ENCODE measurements at places on chromosomes 5 and 9. TPM values are rescaled to one million over a fixed set of nuclear protein-coding genes. Genes with fewer than 3 reads are reported as not detected.

GRCh38 chr9:36316611-36317317 lies 58.5 kb upstream of the GNE start:
- DNase-seq = no peak

DNA sequence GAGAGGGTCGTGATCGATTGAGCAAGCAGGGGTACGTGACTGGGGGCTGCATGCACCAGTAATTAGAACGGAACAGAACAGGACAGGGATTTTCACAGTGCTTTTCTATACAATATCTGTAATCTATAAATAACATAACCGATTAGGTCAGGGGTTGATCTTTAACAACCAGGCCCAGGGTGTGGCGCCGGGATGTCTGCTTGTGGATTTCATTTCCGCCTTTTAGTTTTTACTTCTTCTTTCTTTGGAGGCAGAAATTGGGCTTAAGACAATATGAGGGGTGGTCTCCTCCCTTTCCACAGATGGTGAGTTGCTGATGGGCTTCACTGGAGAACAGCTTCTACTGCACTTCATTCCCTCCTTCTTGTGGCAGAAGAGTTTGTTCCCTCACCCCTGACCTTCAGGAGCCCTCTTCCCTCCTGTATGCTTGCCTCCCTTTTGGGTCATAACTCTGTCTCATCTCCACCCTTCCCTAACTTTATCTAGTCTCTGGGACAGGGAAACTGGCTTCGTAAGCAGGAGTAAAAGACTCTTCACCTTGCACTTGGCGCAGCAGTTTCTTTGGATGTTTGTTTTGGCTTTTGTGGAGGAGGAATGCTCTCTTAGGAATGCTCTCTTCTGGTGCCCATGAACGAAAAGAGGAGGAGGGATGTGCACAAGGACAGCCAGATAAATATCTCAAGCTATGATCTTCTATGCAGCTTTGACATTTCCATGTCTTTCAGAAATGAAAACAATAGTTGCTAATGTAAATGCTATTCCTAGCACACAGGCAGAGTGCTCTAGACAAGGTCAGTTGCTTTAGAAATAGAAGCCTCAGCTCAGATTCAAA lies 139.8 kb upstream of the RPS23 start:
- no peak for DNase-seq

DNA sequence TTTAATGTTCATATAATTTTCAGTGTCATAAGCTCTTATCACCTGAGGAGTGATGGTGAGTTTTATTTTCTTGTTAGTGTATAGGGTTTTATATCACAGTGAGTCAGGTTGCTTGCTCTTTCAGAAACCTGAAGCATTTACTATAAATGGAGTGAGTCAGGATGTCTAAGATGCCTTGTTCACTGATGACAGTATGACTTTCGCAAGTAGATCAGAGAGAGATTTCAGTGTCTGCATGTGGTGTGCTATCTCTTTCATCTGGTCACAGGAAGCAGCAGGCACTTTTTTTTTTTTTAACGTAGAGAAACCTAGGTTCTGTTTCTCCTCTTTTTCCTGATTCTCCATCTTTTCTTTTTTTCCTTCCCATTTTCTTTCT lies 237.1 kb downstream of the DMRTA1 start:
- DNase-seq = peak; percentile 96

GRCh38 chr9:16039218-16039987 lies 486.6 kb downstream of the CCDC171 start:
- DNase-seq = peak; percentile 31

DNA sequence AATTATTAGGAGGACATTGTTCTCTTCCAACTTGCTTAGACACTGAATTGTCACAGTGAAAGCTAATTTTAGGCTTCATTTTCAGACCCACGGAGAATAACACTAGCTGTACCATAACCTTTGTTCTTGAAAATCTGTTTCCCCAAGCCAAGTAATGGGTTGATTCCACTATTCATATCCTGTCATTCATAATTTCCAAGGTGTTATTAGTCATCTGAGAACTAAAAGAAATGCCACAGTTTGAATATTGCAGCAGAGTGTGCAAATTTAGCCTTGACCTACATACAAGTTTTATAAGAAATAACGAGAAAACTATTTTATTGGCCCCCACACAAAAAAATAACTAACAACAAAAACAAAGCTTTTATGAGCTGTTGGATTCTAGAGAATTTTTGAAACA lies 148.5 kb upstream of the TYRP1 start:
- no peak for DNase-seq

- DNase-seq = peak; percentile 7
Observed at GRCh38 chr5:152113401-152113800, 188.8 kb upstream of the GLRA1 start.

DNA sequence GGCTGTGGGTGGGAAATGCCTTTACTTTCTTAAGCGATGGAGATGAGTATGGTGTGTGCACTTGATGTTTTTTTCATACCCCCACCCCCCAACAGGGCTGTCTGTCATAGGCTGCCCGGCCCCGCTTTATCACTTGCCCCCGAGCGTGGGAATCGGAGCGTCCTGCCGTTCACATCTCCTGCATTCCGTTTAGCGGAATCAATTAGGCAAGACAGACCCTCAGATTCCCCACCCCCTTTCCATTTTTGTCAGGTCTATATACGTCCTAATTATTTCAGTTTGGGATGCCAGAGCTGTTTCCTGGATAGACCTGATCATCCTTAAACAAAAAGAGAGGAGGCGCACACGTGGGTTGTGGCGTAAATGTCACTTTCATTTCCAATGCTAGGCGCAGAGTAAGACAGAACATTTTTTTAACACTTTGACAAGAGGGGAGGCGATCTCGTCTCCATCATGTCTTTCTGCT lies 217.2 kb downstream of the MEF2C start:
- peak; percentile 80 for DNase-seq

GRCh38 chr9:5949103-5949699 lies 58.5 kb downstream of the MLANA start:
- DNase-seq = peak; percentile 73

DNA sequence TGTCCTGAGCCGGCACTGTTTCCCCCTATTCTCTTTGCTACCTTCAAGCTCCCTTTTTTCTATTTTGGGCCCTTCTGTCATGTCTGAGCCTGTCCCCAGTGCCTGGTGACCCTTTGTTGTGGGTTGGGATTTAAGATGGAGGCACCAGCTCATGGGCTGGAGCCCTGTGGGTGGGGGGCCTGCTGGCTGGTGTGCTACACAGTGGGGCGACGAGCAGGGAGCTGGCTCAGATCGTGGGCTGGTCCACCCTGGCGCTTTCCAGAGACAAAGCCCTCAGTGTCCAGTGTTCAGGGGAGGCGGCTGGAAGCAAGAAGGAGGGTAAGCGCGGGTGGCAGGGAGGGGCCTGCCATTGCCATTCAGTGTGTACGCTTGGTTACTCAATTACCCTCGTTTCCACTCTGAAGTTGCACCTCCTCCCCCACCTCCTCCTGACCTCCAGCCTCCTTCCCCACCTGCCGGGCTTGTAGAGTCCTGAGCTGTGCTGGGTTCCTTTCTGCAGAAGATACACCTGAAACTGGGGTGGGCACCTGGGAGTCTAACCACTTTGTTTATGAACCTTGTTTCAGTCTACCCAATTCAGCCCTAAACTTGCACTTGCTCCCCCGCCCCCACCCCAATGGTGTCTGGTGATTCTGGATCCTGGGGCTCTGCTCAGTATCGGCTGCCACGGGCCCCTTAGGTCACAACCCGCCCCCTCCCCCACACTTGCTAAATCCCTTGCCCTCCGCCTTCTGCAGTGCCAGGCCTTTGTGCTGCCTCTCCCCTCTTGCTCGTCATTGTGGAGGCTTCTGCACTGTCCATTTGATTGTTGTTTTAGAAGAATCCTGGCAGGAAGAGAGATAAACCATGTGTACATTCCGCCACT lies 49.9 kb downstream of the MVB12B start:
- DNase-seq = no peak

DNA sequence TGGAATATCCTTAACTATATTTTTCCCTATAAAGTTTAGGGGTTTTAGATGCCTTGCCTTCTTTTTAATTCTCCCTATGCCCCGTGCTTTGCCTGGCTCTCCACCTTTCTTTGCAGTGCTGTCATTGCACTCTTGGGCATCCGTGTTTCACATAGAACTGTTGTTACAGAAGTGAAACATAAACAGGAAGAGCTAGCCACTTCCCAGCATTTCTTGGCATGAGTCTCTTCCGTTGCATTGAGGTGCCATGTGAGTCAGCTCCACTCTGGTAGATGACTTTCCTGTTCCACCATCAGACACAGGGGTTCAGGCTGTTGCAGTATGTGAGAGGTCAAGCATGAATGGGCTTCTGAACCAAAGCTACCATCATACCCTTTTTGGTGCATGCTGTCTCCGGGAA lies 73.4 kb downstream of the ANGPTL2 start:
- peak; percentile 97 for DNase-seq

DNA sequence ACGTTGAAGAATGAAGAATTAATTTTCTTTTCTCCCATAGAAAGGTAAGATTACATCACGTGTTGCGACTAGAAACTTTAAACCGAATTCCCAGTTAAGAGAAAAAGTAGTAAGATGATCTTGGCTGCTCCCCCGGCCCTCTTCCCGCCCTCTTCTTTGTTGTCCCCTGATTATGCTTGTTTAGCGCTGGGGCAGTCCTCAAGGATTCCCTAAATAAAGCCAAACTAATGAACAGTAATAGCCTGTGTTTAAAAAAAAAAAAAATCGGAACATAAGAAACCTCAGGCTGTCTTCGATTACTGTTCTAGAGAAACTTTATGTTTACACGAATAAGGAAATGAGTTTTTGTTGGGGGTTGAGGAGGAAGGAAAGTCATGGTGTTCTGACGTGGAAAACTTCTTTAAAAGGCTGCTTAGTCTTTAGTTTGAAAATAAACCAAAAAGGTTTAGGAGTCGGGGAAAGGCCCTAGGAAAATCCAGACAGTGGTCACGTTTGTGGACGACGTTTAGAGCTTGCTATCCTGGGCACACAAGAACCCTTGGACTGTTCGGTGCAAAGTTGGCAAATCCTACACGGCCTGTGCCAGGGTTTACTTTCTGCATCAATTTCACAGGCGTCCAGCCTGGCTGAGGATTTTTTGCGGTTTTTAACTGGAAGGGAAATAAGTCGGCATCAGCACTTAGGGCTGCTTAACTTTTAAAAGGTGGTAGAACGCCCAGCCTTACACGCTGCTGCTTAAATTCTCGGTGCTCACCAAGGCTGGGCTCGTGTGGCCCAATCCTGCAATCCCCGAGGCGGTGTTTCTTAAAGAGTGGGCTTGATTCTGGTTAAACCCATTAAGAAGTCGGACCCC lies 1.1 kb upstream of the MAT2B start:
- peak; percentile 83 for DNase-seq

Gene HTR4
- total RNA-seq = not detected

Gene SEC24A
- total RNA-seq = 40.6 TPM
